ENCODE measurements at places on chromosomes 5 and 9.

DNA sequence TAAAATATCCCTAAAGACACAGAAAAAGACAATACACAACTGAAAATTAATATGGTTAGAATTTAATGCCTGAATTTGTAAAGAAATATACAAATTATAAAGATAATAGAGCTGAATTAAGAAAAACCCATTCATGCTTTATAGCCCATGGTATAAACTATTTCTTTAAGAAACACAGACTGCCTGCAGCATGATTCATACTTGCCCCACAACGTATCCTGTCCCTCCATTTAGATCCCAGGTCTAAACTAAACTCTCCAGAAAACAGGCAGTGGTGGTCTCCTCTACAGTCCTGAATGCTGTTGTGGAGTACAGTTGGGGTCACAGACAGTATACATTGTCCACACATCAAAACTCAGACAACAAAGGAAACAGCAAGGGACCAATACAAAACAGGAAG, 24.8 kb downstream of the IL6ST start:
- no peak for DNase-seq

GRCh38 chr5:54551926-54552325, 34.4 kb downstream of the SNX18 start:
- DNase-seq, result no peak

DNA sequence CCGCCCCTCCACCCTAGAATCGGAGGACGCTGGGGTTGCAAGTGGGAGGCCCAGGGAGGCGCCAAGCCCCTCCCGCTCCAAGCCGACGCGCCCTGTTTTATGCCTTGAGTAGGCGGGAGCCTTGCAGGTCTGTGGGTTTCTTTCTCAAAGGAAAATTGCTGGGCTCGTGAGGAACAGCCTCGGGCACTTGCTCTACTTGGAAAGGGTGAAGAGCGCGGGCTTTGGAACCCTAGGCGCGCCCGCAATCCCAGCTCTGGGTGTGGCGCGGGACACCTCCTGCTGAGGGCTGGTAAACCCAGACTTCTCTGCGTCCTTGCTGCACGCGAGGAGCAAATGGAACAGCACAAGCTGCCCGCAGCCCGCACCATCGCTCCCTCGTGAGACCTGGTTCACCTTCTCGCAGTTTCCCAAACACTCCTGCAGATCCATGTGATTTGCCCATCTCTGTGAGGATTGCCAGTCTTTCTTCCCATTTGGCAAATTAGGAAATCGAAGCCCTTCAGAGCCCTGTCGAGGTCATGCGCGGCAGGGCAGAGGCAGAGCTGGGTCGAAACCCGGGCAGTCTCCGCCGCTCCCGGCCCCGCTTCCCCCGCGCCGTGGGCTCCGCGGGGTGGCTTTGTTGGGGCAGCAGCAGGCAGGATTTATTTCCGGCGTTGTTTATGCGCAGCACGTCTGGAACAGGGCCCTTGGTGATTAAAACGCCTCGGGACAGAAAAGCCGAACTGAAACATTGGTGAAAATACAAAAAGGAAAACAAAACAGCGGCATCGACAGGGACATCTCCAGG, 98.4 kb upstream of the CPLX2 start:
- DNase-seq, result no peak

DNA sequence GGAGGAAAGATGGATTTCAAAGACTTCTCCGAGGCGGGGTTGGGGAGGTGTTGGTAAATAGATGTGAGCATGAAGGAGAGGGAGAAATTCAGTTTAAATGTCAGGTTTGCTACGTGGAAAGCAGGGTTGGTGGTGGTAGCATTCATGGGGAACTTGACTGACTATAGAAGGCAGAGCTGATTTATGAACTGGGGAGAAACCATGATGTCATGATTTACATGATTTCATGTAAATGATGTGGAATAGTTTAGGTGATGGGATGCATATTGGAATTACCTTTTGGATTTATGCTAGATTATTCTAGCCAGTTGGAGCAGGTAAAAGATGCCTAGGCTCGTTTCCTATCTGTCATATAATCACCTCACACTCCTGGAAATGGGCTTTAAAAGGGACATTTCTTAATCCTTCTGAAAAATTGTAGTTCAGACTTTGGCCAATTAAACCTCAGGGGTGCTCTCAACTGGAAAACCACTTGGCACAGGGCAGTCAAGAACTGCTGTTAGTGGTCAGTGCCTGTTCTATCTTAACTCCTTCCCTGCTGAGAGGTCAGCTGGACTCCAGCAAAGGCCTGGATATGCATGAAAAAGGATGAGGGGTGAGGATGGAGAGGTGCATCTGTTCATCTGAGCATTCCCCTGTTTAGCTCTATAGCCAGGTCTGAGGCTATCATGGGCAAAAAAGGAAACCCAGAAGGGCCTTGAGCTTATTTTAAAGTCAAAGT, 50.1 kb upstream of the BASP1 start:
- DNase-seq, result no peak

DNA sequence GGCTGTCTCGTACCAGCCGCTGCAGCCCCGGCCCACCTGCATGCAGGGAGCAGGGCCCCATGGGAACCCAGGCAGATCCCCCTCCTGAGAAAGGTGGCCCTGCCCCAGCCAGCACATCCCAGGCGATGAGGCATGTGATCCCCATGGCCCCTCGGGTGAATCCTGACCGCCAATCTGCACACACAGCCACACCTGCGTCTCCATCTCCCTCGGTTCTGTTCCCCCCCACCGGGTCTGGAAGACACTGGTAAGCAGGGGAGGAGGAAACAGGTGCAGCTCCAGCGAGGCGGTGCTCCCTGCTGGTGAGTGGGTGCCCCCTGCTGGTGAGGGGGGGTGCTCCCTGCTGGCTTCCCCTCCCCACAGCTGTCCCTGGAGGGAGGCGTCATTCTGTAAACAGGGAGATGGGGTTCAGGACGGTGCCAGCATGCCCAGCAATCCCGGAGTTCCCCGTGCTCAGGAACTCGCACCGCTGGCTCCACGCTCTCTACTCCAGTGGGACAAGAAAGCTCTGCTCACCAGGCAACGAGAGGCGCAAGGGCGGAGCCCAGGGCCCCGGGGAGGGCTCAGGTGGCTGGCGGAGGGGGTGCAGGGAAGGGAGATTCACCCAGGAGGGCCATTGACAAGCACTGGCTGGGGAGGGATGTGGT, 28.4 kb upstream of the SLC12A7 start:
- DNase-seq, result peak; percentile 45

GRCh38 chr9:105244734-105245028, 230 bp downstream of the SLC44A1 start:
- DNase-seq, result peak; percentile 2

DNA sequence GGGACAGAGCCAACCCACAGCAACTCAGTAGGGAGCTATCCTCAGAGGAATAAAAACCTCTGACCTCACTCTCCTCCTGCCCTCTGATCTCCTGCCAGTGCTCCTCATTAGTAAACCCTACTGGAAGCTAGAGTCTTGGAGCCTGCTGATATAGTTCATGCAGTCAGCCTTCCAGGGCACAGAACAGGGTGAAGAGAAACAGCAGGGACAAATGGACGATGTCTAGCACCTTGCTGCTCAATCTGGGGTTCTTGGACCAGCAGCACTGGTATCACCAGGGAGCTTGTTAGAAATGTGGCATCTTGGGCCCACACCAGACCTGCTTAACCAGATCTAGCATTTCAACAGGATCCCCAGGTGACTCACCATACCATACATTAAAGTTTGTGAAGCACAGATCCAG, 5.5 kb upstream of the GALNT12 start:
- no peak for DNase-seq

DNA sequence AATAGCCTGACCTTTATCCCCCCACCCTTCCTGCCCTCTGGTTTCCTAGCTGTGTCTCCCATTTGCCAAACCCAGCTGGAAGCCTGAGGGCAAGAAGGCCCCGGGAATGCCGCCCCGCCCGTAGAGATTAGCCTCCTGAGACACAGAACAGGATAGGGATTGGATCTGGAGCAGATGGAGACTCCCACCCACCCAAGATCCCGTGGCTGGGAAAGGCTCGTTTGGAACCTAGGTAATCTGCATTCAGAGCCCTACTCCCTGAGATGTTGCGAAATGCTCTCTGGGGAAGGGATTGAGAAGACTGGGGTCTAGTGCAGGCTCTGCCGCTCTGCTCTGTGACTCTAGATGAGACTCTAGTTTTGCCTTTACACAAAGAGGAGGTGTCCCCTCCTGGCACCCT, 10.9 kb downstream of the AQP3 start:
- no peak for DNase-seq

Measured in activated CD8-positive, alpha-beta memory T cell treated with anti-CD3 and anti-CD28 coated beads for 48 hours (primary cell).